ENCODE measurements at places on chromosomes 12 and 14.
A peak's percentile ranks its signal among the peaks of the same experiment; 100 is the strongest.

DNA sequence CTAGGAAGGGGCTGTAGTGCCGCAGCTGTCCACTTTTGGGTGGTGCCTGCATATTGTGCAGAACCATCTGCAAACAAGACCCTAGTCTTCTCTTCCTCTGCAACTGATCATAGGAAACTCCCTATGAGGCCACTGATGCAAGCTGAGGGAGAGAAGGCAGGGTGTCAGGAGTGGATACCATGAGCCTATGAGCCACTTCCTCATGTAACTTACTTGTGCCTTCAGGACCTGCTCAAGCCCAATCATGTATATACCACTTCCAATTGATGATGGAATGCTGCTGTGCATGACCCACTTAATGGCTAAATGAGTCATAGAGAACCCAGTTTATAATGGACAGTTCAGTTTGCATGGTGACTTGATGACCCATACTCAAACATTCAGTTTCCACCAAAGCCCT, 107.9 kb downstream of the ALG10B start:
- no peak for DNase-seq

GRCh38 chr14:93736378-93737014, 51.8 kb downstream of the PRIMA1 start:
- no peak for DNase-seq

DNA sequence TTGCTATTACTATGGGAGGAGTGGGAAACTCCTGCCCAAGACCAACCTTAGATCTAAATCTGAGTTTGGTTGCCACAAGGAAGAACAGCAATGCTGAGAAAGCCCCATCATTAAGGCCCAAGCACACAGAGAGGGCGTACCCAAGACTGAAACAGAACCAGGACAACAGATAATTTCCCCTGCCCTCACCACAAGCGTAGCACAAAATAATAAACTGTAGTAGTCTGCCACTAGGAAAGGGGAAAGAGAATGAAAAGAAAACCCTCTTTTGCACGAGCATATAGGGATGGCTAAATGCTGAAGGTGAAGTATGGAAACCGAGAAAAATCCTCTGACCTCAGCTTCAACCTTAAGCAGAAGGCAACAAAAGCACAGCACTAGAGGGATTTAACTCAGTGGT, 76.5 kb upstream of the DHRS4 start:
- no peak for DNase-seq

- peak; percentile 16 for DNase-seq
These were observed at the start of gene PPM1H for GRCh38 chr12:62934799-62935674. TSS of gene PPM1H (minus strand) at chr12:62935150. CDS start at chr12:62934736, 414 bp downstream.

GRCh38 chr12:132168311-132169031, 24.2 kb downstream of the NOC4L start:
- no peak for DNase-seq

DNA sequence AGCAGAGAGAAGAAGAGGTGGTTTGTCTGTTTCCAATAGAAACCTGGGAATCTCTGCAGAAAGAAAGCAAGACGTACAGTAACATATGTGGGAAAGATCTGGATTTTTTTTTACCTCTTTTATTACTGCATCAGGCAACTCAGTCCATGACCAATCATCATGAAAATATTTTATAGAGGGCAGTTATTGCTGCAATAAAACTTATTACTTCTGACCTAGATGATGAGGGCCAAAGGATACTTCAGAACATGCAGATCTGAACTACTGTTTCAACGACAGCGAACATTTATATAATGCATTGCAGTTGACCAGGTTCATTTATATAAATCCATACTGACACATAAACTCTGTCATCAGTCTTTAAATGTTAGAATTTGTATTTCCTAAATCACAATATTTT, 67.7 kb downstream of the STAB2 start:
- DNase-seq = no peak

- no peak for DNase-seq
These were observed 496 bp downstream of the PPP2R5C start for GRCh38 chr14:101761881-101762529.

GRCh38 chr12:121053706-121054105, 14.7 kb upstream of the OASL start:
- DNase-seq = no peak

DNA sequence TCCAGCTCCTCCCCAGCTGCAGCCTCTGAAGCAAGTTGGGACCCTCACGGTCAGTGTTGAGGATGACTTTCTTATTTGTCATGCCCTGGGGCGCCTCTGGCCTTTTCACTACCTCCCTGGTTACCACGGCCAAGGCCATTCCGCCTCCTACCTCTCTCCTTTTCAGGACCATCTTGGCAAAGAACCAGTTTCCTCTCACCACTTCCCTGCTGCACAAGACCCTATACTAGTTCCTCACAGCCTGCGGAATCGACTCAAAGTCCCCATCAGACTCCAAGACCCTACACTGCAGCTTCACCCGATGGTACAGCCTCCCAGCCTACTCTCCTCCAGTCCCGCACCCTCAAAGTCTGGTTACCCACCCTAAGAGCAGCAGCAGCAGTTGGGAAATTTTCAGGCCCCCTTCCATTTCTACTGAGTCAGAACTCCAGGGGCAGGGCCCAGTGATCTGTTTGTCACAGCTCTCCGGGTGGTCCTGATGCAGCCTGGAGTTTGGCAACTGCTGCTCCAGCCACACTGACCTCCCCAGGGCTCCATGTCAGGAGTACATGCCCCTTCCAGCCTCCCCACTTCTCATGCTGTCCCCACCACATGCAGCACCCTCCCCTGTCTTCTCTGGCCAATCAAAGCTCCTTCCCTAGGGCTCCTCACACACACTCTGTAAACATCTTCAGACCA, 5.4 kb downstream of the VWF start:
- DNase-seq = peak; percentile 19

GRCh38 chr12:124273630-124274029, 21.3 kb upstream of the RFLNA start:
- peak; percentile 24 for DNase-seq

GRCh38 chr14:68491793-68492192, 301.1 kb downstream of the ZFP36L1 start:
- no peak for DNase-seq

DNA sequence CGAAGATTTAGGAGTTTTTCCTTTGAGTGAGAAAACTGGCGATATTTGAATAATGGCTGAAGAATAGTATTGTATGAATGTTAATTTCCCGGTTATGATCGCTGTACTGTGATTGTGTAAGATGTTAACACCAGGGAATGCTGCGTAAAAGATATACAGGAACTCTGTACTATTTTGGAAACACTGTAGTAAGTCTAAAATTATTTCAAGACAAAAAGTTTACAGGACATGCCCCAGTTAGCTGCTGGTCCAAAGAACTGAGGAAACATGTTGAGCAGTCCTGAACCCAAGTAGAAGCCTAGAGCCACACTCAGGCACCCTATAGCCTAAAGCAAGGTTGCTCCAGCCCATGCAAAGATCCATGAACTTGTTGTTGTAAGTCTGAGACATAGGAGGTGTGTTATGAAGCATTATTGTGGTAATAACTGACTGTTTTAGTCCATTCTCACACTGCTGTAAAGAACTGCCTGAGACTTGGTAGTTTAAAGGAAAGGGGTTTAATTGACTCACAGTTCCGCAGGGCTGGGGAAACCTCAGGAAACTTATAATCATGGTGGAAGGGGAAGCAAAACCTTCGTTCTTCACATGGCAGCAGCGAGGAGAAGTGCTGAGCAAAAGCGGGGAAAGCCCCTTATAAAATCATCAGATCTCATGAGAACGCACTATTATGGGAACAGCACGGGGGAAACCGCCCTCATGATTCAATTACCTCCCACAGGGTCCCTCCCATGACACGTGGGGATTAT, 99.8 kb upstream of the RESF1 start:
- no peak for DNase-seq

DNA sequence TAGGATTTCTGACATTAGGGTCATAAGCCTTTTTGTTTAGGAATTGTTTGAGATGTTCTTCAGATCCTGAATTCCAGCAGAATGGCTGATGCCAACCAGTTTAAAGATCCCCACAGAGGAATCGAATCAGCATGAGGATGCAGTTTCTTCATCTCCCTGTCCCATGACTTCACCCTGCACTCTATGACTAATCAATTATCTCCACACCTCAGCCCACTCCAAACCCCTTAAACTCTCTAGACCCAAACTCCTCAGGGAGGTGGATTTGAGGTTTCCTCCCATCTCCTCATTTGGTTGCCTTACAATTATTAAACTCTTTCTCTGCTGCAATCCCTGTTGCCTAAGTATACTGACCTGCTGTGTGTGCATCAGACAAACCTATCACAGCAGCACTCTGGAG, 86.5 kb upstream of the CRY1 start:
- DNase-seq = peak; percentile 17

DNA sequence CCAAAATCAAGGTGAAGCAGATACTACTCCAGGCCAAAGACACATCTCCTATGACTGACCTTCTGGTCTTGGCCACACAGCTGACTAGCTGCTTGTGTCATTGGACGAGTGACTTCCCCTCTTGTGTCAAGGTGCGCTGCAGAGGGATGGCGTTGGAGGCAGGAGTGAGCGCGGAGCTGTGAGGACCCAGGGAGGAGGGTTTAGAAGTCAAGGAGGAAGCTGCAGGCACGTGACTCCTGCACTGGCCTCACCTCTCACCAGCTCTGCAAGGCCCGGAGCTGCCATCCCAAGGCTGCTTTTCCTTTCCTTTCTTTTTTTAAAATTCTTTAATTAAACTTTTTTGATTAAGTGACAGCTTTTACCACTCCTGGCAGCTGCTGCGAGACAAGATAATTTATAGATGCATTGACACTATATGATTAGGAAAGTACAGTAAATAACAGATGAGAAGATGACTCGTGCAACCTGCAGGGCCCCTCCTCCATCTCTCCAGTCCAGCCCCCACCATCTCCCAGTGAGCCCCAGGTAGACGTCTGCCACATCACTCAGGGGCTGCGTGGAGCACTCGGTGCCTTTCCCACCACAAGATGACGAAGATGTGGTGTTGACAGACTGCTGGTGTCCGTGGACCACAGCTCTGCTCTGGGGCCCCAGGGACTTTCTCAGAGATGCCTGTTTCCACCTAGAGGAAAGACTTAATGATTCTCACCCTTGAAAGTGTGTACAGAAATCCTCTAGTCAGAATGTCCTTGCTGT, 350.6 kb downstream of the CACNA1C start:
- no peak for DNase-seq

DNA sequence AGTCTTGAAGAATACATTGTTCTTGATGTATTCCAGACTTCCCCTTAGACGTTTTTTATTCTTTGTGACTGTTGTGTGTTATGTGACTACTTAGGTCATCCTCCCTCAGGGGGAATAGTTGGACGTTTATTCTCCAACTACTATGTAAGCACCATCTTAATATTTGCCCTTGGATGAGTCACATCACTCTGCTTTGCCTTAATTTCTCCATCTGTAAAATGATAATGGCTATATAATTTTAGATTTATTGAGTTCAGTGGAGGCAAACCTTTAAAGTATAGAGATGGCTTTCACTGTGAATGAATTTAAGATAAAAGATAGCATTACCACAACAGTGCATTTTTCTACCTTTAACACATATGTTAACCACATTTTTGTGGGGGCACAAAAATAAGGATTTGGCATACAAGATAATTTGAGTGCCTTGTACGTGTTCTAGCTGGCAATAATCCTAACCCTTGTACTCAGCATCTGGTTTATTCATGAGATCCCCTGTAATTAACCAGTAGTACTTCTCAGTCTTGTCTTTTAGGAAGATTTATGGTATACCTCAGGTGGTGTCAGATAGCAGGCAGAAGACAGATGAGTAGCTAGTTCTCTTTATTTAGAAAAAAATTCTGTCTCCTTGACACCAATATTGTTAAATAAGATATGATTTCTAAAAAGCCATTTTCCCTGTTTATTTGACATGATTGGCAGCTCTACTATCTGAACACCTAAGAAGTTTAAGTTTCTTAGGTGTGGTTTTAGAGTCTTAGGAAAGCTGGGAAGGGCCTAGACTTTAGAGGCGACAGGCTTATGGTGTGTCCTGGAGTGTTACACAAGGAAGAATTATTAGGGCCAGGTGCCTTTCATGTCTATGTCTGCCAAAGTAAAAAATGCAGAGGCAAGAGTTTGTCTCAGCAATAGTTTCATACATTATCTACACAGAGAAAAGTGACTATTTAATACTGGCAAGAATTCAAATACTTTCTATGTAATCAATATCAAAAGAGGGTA, 152.3 kb downstream of the RAD51B start:
- DNase-seq = peak; percentile 32

DNA sequence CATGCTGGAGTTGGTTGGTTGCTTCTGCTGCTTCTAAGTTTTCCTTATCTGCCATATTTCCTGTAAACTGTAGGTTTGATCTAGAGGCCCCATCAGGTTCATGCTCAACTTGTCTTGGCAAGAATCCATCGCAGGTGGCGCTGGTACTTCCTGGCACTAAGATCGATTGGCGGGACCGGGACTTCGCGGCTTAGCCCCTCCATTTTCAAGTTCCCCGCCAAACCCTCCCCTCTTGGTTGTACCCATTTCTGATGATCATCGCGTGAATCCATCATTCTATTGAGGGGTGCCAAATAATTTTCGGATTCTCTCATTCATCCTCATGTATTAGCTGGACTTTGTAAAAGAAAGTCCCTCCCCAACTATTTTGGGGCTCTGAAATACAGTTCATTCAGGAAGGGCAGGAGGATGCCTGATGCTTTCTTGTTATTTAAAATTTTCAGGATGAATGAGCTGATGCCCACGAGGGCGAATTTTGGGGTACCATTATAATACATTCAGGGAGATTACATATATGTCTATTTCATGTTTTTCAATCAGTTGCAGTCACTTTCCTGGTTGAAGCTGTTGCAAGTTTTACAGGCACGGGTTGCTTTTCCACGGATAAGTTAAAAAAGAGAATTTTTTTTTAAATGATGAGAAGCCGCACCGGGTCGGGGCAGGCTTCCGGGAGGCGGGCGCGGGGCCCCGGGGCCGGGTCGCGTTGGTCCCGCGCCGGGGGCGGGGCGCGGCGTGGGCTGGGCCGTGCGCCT, 395 bp upstream of the BRI3BP start:
- DNase-seq = peak; percentile 15

- DNase-seq = no peak
These were observed 811 bp upstream of the FBRSL1 start for GRCh38 chr12:132489078-132489601.

DNA sequence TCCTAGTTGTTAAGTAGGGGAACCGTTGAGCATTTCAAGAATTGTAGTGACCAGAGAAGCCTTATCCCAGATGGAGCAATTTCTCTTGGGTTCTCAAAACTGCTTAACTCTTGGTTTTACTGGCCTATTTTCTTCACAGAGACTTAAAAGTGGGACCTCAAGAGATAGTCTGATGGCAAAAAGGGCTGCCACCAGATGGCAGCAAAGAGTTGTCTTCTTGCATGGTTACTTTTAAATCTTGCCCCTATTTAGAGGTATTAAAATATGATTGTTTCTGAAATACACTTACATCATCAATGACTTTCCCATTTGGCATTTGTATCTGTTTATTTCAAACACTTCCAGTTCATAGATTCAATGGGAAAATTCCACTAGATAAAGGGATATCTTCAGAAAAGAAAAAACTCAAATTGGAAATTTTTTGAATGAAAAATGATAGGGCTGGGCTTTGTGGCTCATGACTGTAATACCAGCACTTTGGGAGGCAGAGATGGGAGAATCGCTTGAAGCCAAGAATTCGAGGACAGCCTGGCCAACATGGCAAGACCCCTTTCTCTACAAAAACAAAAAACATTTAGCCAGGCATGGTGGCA, 69.9 kb upstream of the CNTN1 start:
- DNase-seq = peak; percentile 24
